Activated T-helper 1 cell treated with anti-CD3 and anti-CD28 coated beads, Interleukin-12 subunit alpha, Interleukin-12 subunit beta, Interleukin-2, Interleukin-4 antibody, amounts not matched to agents 30 ng/mL and 10 ng/mL and 1 ng/mL, durations not matched to agents 14 hours and 24 hours and 36 hours (primary cell): ENCODE measurements at places on chromosomes 1 and 21.

GRCh38 chr21:43196826-43197225, 28.0 kb downstream of the CRYAA start:
- no peak overlapping the region for H3K27ac ChIP-seq
- H3K4me1 ChIP-seq, result peaks cover 13% of the 10 kb centered on the region
- H3K36me3 ChIP-seq, result peaks cover 3% of the 10 kb centered on the region
- peaks cover 3% of the 10 kb centered on the region for H3K27me3 ChIP-seq
- no peak for DNase-seq
- H3K4me3 ChIP-seq, result no peak overlapping the region

DNA sequence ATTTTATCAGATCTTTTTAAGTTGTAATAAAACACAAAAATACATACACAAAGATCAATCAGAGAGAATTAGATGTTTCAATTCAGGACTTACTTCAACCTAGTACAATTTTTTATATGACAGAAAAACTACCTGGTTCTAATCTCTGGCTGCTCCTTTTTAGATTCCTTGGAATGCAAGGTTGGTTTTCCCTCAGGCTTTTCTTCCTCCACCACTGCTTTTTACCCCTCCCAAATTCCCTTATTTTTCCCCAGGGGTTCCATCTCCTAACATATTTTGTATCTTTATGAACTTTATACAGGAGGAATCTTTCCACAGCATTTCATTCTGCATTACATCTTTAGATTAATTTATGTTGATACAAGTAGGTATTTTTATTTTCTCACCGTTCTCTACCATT, 33.2 kb downstream of the PIK3R3 start:
- H3K36me3 ChIP-seq, result no peaks in the 10 kb centered on the region
- H3K4me1 ChIP-seq, result peaks cover 7% of the 10 kb centered on the region
- no peak overlapping the region for H3K27ac ChIP-seq

- no peak overlapping the region for H3K4me3 ChIP-seq
- DNase-seq, result no peak
- no peaks in the 10 kb centered on the region for H3K27me3 ChIP-seq
Observed at GRCh38 chr21:31222142-31222541, 121.9 kb downstream of the TIAM1 start.

DNA sequence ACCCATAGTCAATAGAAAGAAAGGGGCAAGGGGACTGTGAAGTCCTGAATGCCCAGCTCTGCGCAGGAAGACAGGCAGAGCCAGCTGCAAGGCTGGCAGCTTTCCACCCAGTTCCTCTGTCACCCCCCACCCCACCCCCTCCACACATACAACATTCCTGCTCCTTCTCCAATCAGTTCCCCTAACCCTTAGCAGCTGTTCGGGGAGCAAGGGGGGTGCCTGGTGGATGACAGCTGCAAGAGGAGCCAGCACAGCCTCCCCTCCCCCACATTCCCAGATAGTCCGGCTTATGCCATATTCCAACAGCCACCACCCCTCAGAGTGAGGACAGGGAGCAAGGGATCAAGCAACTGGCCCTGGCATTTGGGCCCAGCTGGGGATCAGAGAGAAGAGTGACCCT, 9.7 kb downstream of the ARHGEF2 start:
- peak overlapping the region; percentile 45 for H3K4me3 ChIP-seq
- no peak for DNase-seq
- H3K36me3 ChIP-seq, result peaks cover 57% of the 10 kb centered on the region
- H3K27me3 ChIP-seq, result no peaks in the 10 kb centered on the region

GRCh38 chr1:163730411-163730821, 408.7 kb downstream of the NUF2 start:
- no peaks in the 10 kb centered on the region for H3K4me1 ChIP-seq
- DNase-seq, result no peak
- no peaks in the 10 kb centered on the region for H3K27me3 ChIP-seq
- no peak overlapping the region for H3K4me3 ChIP-seq

DNA sequence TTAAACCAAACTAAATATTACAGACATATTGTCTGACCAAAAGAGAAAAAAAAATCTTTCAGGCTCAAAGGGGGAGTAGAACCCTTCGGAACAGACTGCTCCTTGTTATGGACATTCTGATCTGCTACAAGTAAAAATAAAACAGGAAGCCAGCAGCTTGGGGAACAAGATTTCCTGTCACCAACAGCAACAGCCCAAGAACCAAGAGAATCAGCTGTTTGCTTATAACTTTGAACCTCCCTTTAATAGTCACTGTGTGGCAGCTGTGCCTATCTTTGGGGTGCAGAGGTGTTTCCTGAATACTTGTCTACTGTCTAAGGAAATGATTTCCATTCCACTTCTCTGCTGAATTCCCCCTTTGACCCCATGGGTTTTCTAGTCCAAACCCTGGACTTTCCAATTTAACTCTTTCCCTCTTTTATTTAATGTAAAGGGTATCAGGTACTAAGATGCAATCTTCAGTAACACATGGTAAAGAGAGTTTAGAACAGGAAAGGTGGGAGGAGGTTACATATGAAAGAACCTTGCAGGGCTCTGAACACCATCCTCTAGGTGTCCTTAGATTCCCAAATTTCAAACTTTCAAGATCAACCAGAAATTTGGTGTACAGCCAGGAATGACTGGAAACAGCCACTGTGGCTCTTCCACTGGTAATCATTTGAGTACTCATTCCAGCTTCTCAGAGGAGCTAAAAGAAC, 38.6 kb downstream of the GPR3 start:
- peak overlapping the region; percentile 75 for H3K27ac ChIP-seq
- H3K36me3 ChIP-seq, result peaks cover 22% of the 10 kb centered on the region
- peak; percentile 29 for DNase-seq

DNA sequence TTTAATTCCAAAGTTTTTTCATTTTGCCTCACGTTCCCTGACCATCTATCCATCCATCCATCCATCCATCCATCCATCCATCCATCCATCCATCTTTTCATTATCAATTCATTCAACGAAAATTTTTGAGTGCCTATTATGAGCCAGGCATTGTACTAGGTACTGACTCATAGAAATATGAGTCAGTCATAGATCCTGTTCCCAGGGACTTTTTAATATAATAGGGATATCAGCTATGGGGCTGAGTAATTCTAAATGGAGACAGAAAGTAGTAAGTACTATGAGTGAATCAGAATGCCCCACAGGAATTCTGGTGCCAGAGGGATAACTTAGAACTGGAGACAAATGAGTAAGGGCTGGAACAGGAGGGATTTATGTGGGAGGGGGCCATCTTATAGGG, 49.8 kb upstream of the GNG12 start:
- no peak overlapping the region for H3K4me3 ChIP-seq
- peaks cover 4% of the 10 kb centered on the region for H3K27me3 ChIP-seq
- H3K4me1 ChIP-seq, result no peaks in the 10 kb centered on the region
- no peak overlapping the region for H3K27ac ChIP-seq
- no peak for DNase-seq

GRCh38 chr1:15876357-15877055, 29.0 kb downstream of the SPEN start:
- DNase-seq, result no peak
- no peak overlapping the region for H3K4me3 ChIP-seq
- H3K27ac ChIP-seq, result no peak overlapping the region
- H3K27me3 ChIP-seq, result no peaks in the 10 kb centered on the region
- H3K36me3 ChIP-seq, result peaks cover 32% of the 10 kb centered on the region
- H3K4me1 ChIP-seq, result peaks cover 9% of the 10 kb centered on the region

GRCh38 chr1:111988743-111989453, 570 bp downstream of the KCND3 start:
- H3K27me3 ChIP-seq, result peaks cover 58% of the 10 kb centered on the region
- no peaks in the 10 kb centered on the region for H3K4me1 ChIP-seq
- no peaks in the 10 kb centered on the region for H3K36me3 ChIP-seq
- peak overlapping the region; percentile 19 for H3K4me3 ChIP-seq
- no peak for DNase-seq
- no peak overlapping the region for H3K27ac ChIP-seq

DNA sequence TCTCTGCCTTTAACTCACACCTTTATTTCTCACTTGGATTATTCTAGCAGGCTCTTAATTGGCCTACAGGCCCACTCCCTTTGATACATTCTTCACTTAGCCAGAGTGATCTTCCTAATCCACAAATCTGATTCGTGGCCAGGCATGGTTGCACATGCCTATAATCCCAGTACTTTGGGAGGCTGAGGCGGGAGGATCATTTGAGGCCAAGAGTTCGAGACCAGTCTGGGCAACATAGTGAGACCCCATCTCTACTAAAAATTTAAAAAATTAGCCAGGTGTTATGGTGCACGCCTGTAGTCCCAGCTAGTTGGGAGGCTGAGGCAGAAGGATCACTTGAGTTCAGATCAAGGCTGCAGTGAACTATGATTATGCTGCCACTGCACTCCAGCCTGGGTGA, 2.1 kb downstream of the ZBTB17 start:
- H3K4me1 ChIP-seq, result peaks cover 60% of the 10 kb centered on the region
- DNase-seq, result no peak
- H3K27me3 ChIP-seq, result no peaks in the 10 kb centered on the region
- peaks cover 43% of the 10 kb centered on the region for H3K36me3 ChIP-seq
- peak overlapping the region; percentile 3 for H3K4me3 ChIP-seq

DNA sequence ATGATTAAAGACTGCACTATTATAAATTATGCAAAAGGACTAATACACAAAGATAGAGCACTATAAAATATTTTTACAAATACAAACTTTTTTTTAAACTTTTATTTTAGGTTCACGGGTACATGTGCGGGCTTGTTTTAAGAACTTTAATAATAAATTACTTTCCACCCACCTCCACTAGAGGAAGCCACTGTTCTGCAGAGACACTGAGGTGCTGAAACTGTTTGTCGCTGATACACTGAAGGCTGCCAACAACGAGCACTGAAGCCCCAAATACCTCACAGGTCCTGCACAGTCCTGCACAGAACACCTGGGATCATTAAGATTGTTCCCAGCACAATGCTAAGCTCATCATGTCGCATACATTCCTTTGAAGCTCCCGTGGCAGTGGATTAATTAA, 19.9 kb downstream of the COA6 start:
- peaks cover 35% of the 10 kb centered on the region for H3K36me3 ChIP-seq
- H3K4me1 ChIP-seq, result peaks cover 10% of the 10 kb centered on the region
- H3K27ac ChIP-seq, result no peak overlapping the region
- H3K4me3 ChIP-seq, result no peak overlapping the region
- no peak for DNase-seq

DNA sequence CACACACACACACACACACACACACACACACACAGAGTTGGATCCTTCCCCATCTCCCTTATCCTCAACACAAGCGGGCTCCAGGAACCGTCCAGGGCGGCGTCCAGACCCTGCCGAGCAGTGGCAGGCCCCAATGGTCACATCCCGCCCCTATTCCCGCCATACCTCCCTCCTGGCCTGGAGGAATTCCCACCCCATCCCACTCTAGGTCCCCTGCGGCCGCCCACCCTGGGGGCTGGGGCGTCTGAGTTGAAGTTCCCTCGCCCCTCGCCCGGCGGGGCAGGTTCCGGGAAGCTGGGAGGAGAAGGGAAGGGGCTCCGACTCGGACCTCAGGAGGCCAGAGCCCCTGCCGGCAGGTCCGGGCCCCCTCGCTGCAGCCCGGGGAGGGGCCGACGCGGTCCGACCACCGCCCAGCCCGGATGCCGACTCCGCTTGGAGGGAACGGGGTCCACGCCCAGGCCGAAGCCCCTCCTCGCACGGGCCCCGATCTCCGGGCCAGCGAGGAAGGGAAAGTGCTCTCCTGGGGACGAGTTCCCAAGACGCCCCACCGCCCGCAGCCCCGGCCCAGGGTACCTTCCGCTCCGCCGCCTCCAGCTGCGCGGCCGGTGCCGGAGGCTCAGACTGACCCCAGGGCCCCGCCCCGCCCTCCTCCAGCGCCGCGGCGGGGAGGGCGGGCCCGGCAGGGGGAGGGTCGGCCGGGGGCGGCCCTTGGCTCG, at the start of gene RHOC:
TSS of gene RHOC (minus strand) at position 623 of the 716 bp plus-strand sequence. CDS start 3,328 bp downstream, outside the sequence.
- peaks cover 10% of the 10 kb centered on the region for H3K27me3 ChIP-seq
- H3K4me3 ChIP-seq, result peak within 1 kb of the TSS; percentile 84
- DNase-seq, result peak; percentile 48
- peaks cover 60% of the 10 kb centered on the region for H3K4me1 ChIP-seq
- H3K27ac ChIP-seq, result peak within 1 kb of the TSS; percentile 91
- H3K36me3 ChIP-seq, result peaks cover 14% of the 10 kb centered on the region

DNA sequence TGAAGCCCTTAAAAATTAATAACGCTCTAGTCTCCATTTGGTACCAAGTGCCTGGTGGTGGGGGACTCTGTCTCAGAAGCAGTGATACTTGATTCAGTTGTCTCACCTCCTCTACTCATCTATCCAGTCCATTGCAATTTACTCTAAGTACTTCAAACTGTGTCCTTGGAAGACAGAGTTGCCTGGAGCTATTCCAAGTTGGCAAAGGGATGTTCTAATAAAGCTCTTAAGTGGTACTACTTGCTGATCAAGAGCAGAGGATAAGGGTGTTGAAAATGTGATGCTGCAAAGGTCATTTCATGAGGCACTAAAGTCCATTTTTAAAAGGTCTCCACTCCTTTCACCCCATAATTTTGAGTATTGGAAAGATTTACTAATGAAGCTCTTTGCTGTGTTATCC, 142.2 kb downstream of the NFIA start:
- H3K4me3 ChIP-seq, result no peak overlapping the region
- H3K4me1 ChIP-seq, result no peaks in the 10 kb centered on the region
- no peak overlapping the region for H3K27ac ChIP-seq
- H3K36me3 ChIP-seq, result no peaks in the 10 kb centered on the region
- H3K27me3 ChIP-seq, result peaks cover 18% of the 10 kb centered on the region

DNA sequence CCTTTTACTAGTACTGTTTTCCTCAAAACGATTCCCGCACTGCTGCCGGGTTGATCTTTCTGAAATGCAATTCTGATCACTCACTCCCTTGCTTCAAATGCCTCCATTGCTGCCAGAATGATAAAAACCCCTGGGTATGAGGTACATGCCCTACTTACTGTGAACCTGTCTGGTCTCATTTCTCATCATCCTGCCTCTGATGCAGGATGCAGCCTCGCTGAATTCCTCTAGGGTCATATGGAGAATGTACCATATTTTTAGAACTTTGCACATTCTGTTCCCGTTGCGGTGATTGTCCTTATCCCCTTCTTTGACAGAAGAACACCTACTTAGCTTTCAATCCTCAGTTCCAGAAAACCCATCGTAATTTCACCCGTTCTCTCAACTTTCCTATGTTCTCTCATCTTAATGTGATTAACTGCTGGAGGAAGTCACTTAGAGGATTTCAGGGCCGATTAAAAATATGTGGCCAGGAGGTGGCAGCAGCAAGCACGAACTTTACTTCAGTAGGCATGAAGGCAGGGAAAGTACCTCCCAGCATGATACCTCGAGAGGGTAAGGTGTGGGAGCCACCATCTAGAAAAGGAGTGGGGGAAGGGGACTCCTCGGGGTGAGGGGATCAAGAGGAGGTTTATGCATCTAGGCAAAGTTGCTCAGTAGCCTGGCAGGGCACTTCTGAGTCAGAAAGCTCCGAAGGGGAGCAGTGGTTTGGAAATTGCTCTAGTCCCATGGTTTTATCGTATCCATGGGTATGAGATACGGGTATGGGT, 361.5 kb upstream of the ZP4 start:
- H3K36me3 ChIP-seq, result no peaks in the 10 kb centered on the region
- no peaks in the 10 kb centered on the region for H3K27me3 ChIP-seq
- DNase-seq, result no peak
- H3K4me3 ChIP-seq, result no peak overlapping the region
- no peak overlapping the region for H3K27ac ChIP-seq

DNA sequence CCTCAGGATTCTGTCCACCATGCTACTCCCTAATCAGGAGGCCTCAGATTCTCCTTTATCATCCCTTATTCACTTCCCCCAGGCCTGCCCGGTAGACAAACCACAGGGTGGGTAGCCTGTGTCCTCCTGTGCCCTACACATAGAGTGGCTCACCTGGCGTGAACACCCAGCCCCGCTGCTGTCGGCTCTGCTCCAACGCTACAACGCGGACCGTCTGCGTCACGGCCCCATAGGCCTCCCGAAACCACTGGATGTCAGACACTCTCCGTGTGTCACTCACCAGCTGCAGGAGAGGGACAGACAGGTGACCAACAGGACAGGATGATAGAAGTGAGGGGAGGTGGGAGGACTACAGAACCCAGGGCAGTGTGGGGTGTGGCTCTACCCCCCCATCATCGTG, 10.3 kb downstream of the PMVK start:
- peaks cover 19% of the 10 kb centered on the region for H3K4me1 ChIP-seq
- DNase-seq, result no peak
- H3K27ac ChIP-seq, result peak overlapping the region; percentile 58
- no peaks in the 10 kb centered on the region for H3K27me3 ChIP-seq
- no peak overlapping the region for H3K4me3 ChIP-seq
